Peyer's patch (tissue), 4 donors: ENCODE measurements at places on chromosomes 12 and 14.

DNA sequence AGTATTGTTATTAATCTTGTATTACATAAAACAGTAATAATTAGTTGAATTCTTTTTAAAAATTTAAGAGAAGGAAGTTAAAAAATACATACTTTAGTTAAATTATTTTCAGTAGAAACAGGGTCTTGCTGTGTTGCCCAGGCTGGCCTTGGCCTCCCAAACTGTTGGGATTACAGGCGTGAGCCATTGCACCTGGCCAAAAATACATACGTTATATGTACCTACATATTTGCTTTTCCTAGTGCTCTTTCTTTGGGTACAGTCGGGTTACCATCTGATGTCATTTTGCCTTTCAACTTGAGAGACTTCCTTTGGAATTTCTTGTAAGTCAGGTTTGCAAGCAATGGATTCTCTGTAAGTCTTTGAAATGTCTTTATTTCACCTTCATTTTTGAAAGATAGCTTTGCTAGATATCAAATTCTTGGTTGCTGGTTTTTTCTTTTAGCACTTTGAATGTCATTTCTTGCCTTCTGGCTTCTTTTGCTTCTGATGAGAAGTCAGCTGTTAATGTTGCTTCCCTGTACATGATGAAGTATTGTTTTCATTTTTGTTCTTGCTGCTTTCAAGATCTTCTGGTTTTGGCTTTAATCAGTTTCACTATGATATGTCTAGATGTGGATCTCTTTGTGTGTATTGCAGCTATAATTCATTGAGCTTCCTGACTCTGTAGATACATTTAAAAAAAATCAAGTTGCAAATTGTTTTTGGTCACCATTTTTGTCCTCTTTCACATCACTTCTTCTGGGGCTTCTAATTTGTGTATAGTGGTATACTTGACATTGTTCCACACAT is 84.4 kb downstream of the SPATS2 start:
- no peaks in the 10 kb centered on the region for H3K36me3 ChIP-seq
- no peak overlapping the region for H3K4me3 ChIP-seq
- H3K27ac ChIP-seq: no peak overlapping the region
- H3K27me3 ChIP-seq: no peaks in the 10 kb centered on the region
- DNase-seq: no peak

GRCh38 chr12:121441555-121441954 is 41.6 kb downstream of the RNF34 start:
- no peak overlapping the region for H3K27ac ChIP-seq
- no peaks in the 10 kb centered on the region for H3K36me3 ChIP-seq
- H3K4me1 ChIP-seq: peaks cover 20% of the 10 kb centered on the region
- H3K27me3 ChIP-seq: no peaks in the 10 kb centered on the region
- H3K4me3 ChIP-seq: no peak overlapping the region

DNA sequence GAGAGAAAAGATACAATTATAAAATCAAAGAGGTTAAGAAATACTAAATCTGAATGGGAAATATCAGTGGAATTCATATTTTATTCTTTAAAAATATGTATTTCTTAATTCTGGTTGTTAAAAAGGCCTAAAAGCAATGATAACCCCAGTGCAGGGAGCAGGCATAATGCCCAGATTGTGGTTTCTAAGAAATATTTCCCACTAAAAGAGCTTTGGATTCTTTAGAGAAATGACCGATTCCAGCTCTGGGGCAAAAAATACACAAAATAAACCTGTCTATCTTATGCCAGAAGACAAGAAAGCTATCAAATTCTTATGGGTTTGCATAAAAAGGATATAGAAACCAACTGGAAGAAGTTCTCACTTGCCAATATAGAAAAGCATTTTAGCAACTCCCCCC is 71.6 kb downstream of the PDE6H start:
- DNase-seq: no peak
- no peaks in the 10 kb centered on the region for H3K27me3 ChIP-seq
- H3K27ac ChIP-seq: no peak overlapping the region
- H3K36me3 ChIP-seq: no peaks in the 10 kb centered on the region
- H3K4me3 ChIP-seq: no peak overlapping the region

DNA sequence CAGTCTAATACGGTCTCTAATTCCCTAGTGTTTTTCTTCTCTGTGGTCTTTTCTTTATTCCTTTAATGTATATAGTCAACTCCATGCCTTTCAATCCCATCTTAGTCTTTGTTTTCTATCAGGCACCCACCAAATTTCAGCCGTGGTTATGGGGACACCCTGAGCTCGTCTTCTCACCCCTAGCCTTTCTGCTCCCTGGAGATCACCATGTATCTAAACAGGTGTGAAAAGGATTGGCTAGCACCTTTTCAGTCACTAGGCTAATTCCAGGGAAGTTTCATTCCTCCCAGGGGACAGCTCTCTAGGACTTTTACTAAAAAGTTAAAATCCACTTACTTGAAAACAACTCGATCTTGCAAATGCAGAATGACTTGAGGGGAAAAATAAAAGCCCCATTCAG is 291.3 kb downstream of the ETNK1 start:
- no peak overlapping the region for H3K27ac ChIP-seq
- H3K36me3 ChIP-seq: no peaks in the 10 kb centered on the region
- H3K4me1 ChIP-seq: no peaks in the 10 kb centered on the region
- H3K27me3 ChIP-seq: no peaks in the 10 kb centered on the region
- DNase-seq: no peak
- H3K4me3 ChIP-seq: no peak overlapping the region

DNA sequence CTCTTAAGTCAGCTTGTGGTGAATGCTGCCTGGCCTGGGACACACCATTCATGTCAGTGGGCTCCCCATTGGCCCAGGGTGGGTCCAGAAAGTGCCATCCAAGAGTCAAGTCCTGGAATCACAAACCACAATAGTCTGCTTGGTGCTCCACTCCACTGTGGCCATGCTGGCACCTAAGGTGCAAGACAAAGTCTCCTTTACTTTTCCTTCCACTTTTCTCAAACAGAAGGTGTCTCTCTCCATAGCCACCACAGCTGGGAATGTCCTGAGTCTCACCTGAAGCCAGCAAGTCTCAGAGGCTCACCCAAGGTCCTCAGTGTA is 9.0 kb downstream of the RDH16 start:
- no peak overlapping the region for H3K27ac ChIP-seq
- no peak overlapping the region for H3K4me3 ChIP-seq
- no peak for DNase-seq
- H3K4me1 ChIP-seq: no peaks in the 10 kb centered on the region
- no peaks in the 10 kb centered on the region for H3K27me3 ChIP-seq

DNA sequence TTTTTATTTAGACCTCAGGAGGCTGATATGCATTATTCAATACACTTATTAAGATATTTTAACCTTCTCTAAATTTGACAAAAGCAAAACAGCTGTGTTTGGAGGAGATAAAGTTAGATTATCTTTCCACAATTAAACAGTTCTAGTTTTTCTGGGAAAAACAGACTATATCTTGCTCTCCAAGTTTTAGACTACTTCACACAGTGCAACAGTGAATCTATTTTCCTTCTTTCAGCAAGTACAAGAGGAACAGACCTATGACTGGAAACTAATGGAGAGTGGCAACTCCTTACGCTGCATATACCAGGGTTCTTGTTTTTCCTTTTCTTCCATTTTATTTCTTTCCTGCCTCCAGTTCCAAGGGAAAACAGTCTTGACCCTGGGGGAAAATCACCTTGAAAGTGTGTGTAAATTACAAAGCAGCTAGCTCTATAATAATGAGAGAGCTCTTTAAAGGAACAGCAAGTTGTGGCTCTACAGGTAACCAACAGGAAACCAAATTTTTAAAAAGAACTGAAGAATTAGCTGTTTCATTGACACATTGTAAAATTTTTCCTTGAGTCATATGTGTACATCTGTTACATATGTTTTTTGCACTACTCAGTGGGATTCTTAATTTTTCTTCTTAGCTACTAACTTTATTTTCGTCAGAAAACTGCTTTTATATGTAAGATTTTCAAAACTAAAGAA is 27.4 kb downstream of the DNM1L start:
- H3K36me3 ChIP-seq: peaks cover 28% of the 10 kb centered on the region
- H3K4me1 ChIP-seq: no peaks in the 10 kb centered on the region
- no peak overlapping the region for H3K27ac ChIP-seq
- no peak for DNase-seq
- H3K27me3 ChIP-seq: no peaks in the 10 kb centered on the region
- no peak overlapping the region for H3K4me3 ChIP-seq

- no peak overlapping the region for H3K27ac ChIP-seq
- H3K27me3 ChIP-seq: no peaks in the 10 kb centered on the region
- DNase-seq: no peak
- no peak overlapping the region for H3K4me3 ChIP-seq
Observed at GRCh38 chr12:66206141-66206540, 17.1 kb downstream of the IRAK3 start.

GRCh38 chr12:78209846-78210505 is 379.3 kb downstream of the NAV3 start:
- H3K36me3 ChIP-seq: no peaks in the 10 kb centered on the region
- H3K4me1 ChIP-seq: no peaks in the 10 kb centered on the region
- no peak for DNase-seq

GRCh38 chr14:97490521-97491070 is 693.4 kb downstream of the VRK1 start:
- H3K36me3 ChIP-seq: no peaks in the 10 kb centered on the region
- no peaks in the 10 kb centered on the region for H3K27me3 ChIP-seq
- no peak overlapping the region for H3K4me3 ChIP-seq
- H3K27ac ChIP-seq: no peak overlapping the region

DNA sequence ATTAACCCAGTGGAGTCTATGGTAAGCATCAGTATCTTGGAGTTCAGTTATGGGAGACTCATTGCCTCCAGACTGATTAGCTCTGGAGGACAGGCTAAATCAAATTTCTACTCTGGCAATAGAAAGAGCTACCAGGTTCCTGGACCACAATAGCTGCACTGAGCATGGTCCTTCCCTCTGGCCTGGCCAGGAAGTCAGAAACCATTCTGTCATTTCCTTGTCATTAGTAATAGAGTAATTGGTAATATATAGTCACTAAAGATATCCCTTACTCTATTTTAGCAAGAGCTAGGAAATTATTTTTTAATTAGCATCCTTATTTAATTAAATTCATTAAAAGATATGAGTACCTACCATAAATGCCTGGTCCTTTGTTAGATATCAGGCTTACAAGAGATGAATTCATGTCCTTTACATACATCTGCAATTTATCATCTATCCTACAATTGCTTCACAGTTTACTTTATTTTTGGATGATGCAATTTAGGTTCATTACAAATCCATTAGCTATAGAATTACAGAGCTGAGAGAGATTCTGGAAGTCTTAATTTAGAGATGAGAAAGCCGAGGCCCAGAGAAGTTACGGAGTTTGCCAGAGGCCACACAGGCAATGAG is 23.7 kb upstream of the TDRD9 start:
- H3K27me3 ChIP-seq: no peaks in the 10 kb centered on the region
- no peaks in the 10 kb centered on the region for H3K36me3 ChIP-seq
- H3K27ac ChIP-seq: no peak overlapping the region
- no peaks in the 10 kb centered on the region for H3K4me1 ChIP-seq
- H3K4me3 ChIP-seq: no peak overlapping the region
- no peak for DNase-seq

DNA sequence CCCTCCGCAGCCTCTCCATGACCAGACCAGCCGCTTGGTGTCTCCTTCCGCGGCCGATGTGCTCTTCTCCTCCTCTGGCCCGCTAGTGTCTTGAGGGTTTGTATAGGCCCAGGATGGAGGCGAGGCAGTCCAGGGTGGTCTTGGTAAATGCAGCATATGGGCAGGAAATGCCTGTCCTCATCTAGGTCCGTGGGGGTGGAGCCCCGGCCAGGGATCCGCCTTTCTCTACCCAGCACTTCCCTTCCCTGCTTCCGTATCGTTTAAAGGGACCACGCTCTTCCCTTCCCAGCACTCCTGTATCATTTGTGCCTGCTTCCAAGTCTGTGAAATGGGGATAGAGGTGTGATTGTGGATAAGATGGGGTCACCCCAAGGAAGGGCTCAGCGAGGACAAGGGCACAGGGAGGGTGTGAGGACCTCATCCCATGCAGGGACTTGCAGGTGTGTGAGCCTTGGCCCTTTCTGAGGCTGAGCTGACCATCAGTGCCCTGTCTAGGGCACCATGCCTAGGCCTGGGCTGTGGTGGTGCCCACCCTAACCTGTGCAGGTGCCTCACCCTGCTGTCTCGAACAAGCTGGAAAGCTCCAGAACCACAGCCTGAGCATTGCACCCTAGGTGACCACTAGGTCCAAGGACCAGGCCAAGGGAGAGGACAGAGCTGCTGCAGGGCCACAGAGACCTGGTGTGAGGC is 326.8 kb upstream of the RTL1 start:
- no peaks in the 10 kb centered on the region for H3K4me1 ChIP-seq
- no peak overlapping the region for H3K4me3 ChIP-seq
- DNase-seq: peak; percentile 39
- no peaks in the 10 kb centered on the region for H3K27me3 ChIP-seq
- H3K36me3 ChIP-seq: no peaks in the 10 kb centered on the region

DNA sequence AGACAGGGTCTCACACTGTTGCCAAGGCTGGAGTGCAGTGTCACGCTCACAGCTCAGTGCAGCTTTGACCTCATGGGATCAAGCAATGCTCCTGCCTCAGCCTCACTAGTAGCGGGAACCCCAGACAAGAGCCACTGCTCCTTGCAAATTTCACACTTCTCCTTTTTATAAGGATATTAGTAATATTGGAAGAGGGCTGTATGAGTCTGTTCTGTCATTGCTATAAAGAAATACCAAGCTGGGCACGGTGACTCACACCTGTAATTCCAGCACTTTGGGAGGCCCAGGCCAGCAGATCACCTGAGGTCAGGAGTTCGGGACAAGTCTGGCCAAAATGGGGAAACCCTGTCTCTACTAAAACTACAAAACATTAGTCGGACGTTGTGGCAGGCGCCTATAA is 12.9 kb upstream of the ORAI1 start:
- H3K4me1 ChIP-seq: no peaks in the 10 kb centered on the region
- no peaks in the 10 kb centered on the region for H3K27me3 ChIP-seq
- no peak for DNase-seq
- H3K4me3 ChIP-seq: no peak overlapping the region

DNA sequence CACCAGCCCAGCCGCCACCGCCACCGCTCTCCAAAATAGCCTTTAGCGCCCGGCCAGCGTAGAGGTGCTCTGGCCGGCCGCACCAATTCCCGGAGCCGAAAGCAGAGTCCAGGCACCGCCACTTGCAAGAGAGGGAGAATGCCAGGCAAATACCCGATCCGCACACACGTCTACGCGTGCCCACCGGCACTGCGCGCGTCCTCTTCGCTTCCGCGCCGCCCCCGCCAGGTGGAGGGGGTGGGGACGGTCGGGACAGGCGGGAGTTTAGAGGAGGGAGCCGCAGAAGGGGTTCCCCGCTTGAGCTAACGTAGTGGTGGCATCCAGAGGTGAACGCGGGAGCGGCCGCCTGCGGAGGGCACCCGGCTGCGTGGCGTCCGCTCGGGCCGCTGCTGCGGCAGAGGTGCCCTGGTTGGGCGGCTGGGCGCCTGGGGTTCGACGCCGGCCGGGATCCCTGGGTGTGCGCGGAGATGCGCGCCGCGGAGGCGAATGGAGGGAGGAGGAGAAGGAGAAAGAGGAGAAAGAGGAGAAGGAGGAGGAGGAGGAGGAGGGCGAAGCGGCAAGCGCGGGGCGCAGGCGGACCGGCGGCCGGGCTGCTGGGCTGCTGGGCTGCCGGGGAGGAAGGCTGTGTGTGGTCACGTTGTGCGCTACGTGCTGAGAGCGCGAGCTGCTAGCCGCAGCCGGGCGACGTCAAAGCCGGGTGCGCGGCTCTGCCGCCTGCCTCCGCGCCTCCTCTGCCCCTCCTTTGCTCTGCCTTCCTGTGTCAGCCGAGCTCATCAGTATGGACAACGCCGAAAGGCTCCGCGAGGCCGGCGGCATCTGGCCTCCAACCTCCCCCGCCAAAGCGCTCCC is at the start of gene MDGA2:
Gene MDGA2 (minus strand): TSS at position 140 of the 849 bp plus-strand sequence.
- H3K36me3 ChIP-seq: no peaks in the 10 kb centered on the region
- DNase-seq: no peak
- no peaks in the 10 kb centered on the region for H3K4me1 ChIP-seq
- no peak within 1 kb of the TSS for H3K4me3 ChIP-seq
- no peaks in the 10 kb centered on the region for H3K27me3 ChIP-seq
